ENCODE measurements at places on chromosomes 7 and 10. TPM values are rescaled to one million over a fixed set of nuclear protein-coding genes. Genes with fewer than 3 reads are reported as not detected.

GRCh38 chr7:124690840-124691239, 74.8 kb downstream of the GPR37 start:
- no peaks in the 10 kb centered on the region for H3K27me3 ChIP-seq
- no peak overlapping the region for H3K4me3 ChIP-seq
- DNase-seq, result no peak
- H3K4me1 ChIP-seq, result no peaks in the 10 kb centered on the region
- no peak overlapping the region for H3K27ac ChIP-seq

GRCh38 chr7:44608916-44609648, 2.7 kb downstream of the OGDH start:
- no peak overlapping the region for H3K4me3 ChIP-seq
- no peaks in the 10 kb centered on the region for H3K4me1 ChIP-seq
- no peak for DNase-seq
- no peaks in the 10 kb centered on the region for H3K36me3 ChIP-seq
- no peaks in the 10 kb centered on the region for H3K27me3 ChIP-seq

DNA sequence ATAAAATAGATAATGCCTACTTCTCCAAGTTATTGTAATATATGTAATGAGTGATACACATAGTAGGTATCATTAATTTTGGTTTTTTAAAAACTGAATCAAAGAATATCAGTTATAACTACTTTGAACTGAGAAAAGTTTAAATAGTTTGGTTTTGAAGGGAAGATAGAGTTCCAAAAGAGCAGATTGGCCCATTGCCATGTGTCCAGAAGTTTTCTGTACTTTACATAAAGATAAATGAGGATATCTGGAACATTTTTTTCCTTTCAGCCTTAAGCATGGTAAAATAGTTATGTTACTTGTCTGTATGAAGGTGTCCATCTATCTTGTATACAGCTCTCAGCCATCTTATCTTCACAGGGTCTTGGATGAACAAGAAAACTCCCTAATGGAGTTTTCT, 97.9 kb upstream of the MXI1 start:
- H3K4me1 ChIP-seq, result no peaks in the 10 kb centered on the region
- H3K27me3 ChIP-seq, result no peaks in the 10 kb centered on the region
- H3K4me3 ChIP-seq, result no peak overlapping the region
- H3K36me3 ChIP-seq, result peaks cover 4% of the 10 kb centered on the region

- H3K36me3 ChIP-seq, result no peaks in the 10 kb centered on the region
- no peak overlapping the region for H3K4me3 ChIP-seq
- H3K27me3 ChIP-seq, result no peaks in the 10 kb centered on the region
- H3K4me1 ChIP-seq, result no peaks in the 10 kb centered on the region
Observed at GRCh38 chr7:10780400-10780747, 193.3 kb upstream of the PHF14 start.

GRCh38 chr7:106767498-106768323, 97.4 kb upstream of the PIK3CG start:
- peak; percentile 89 for DNase-seq
- H3K27me3 ChIP-seq, result no peaks in the 10 kb centered on the region
- H3K4me3 ChIP-seq, result peak overlapping the region; percentile 7
- peak overlapping the region; percentile 83 for H3K27ac ChIP-seq
- no peaks in the 10 kb centered on the region for H3K36me3 ChIP-seq

DNA sequence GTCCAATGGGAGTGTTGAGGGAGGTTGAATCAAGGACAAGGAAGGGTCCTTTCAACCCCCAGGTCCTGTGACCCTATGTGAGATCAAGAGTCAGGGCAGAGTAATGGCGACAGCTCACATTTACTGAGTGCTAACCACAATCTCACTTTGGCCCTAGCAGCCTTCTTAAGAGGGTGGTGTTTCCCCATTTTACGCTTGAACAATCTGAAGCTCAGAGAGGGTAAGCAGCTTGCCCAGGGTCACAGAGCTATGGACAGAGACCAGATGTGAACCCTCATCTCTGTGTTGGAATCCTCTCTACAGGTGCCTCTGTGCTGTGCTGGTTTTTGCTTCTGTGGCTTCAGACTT, 102.0 kb downstream of the GRK5 start:
- no peaks in the 10 kb centered on the region for H3K36me3 ChIP-seq
- peaks cover 13% of the 10 kb centered on the region for H3K4me1 ChIP-seq
- H3K27ac ChIP-seq, result no peak overlapping the region
- no peak for DNase-seq
- no peaks in the 10 kb centered on the region for H3K27me3 ChIP-seq

GRCh38 chr7:78170815-78171214, 372.2 kb downstream of the PHTF2 start:
- DNase-seq, result no peak
- H3K4me3 ChIP-seq, result no peak overlapping the region
- H3K27me3 ChIP-seq, result no peaks in the 10 kb centered on the region
- H3K36me3 ChIP-seq, result no peaks in the 10 kb centered on the region

- H3K27ac ChIP-seq, result no peak overlapping the region
- H3K4me1 ChIP-seq, result no peaks in the 10 kb centered on the region
- no peaks in the 10 kb centered on the region for H3K36me3 ChIP-seq
- H3K27me3 ChIP-seq, result no peaks in the 10 kb centered on the region
Observed at GRCh38 chr10:35306852-35307251, 29.5 kb upstream of the CCNY start.

DNA sequence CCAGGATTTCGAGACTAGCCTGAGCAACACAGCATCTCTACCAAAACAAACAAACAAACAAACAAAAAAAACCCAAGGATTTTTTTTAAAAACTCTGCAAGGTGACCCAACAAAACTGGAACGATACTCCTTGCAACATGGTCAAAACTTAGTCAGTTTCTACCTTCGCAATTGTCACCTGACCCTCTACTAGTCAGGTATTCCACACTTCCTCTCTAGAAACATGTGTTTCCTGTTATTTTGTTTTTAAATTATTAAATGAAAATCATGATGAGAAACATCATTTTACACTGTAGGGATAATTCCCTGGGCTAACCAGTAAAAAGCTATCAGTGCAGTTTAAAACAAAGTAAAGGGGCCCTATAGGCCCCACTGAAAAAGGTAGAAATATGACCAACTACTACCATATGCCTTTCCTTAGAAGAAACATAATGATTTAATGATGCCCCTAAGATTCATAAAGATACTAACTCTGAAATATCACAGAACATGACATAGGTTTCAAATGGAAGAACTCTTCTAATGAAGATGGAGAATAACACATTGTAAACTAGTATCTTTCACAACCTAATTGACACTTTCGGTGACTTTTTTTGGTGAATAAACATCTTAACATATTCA, 8.7 kb downstream of the BRAF start:
- no peak overlapping the region for H3K27ac ChIP-seq
- no peak for DNase-seq
- H3K4me3 ChIP-seq, result no peak overlapping the region
- no peaks in the 10 kb centered on the region for H3K4me1 ChIP-seq
- H3K27me3 ChIP-seq, result no peaks in the 10 kb centered on the region

- no peak overlapping the region for H3K4me3 ChIP-seq
- H3K27me3 ChIP-seq, result no peaks in the 10 kb centered on the region
Observed at GRCh38 chr10:97408496-97408992, 7.4 kb upstream of the RRP12 start.

- no peaks in the 10 kb centered on the region for H3K27me3 ChIP-seq
- H3K36me3 ChIP-seq, result no peaks in the 10 kb centered on the region
- H3K4me1 ChIP-seq, result no peaks in the 10 kb centered on the region
Observed at GRCh38 chr7:56175771-56176170, 59.6 kb upstream of the NUPR2 start.

- no peak for DNase-seq
- H3K27ac ChIP-seq, result no peak overlapping the region
- H3K27me3 ChIP-seq, result no peaks in the 10 kb centered on the region
Observed at GRCh38 chr10:94288361-94289101, 74.2 kb downstream of the NOC3L start.

GRCh38 chr10:12965571-12965970, 35.9 kb downstream of the CCDC3 start:
- no peak overlapping the region for H3K4me3 ChIP-seq
- H3K27ac ChIP-seq, result no peak overlapping the region
- no peaks in the 10 kb centered on the region for H3K27me3 ChIP-seq
- no peaks in the 10 kb centered on the region for H3K4me1 ChIP-seq
- H3K36me3 ChIP-seq, result no peaks in the 10 kb centered on the region
- DNase-seq, result peak; percentile 53

GRCh38 chr7:88965371-88965770, 169.8 kb upstream of the TEX47 start:
- H3K4me3 ChIP-seq, result no peak overlapping the region
- no peaks in the 10 kb centered on the region for H3K27me3 ChIP-seq
- H3K4me1 ChIP-seq, result no peaks in the 10 kb centered on the region
- no peak for DNase-seq

Gene FOXP2
- total RNA-seq, result 8.4 TPM

Gene DOCK1
- total RNA-seq, result 91.0 TPM

Gene SP8
- total RNA-seq, result not detected

Gene TFAM
- total RNA-seq, result 19.5 TPM

Gene MET
- total RNA-seq, result 29.8 TPM

Data from fibroblast of lung (primary cell).